Cortex of kidney (tissue), 1 donor: ENCODE measurements at places on chromosomes 1 and 21.

DNA sequence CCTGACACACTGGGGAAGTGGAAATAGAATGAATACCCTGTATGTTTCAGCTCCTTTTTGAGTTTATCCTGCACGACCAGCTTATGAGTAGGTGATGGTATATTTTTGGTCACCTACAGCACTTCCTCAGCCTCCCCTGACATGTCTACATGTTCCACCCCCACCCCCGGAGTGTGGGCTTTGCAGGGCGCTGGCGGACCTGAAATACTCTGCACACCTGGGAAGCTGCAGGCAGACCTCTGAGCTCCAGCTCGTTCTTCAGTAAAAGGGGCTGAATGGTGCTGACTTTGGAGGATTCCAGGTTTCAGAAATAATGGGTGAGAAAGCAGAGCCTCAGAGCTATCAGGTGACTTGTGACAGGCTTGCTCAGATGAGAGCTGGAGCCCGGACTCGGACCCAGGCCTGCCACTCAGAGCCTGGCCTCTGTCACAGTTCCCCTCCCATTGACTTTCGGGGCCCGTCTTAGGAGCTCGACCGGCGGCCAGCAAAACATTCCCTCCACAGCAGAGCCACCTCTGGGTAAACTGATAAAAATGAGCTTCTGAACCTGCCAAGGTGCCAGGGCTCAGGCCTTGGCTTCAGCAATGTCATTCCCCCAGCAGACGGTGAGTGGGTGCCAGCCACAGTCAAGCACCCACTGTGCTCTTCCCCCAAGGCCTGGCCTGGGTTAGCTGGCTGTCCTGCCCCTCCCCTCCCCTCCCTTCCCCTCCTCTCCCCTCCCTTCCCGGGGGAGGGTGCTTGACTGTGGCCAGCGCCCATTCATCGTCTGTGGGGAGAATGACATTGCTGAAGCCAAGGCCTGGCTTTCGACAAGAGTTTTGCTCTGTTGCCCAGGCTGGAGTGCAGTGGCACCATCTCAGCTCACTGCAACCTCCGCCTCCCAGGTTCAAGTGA is 30.1 kb downstream of the DOP1B start:
- no peak for DNase-seq

- no peak for DNase-seq
These were observed 12.2 kb downstream of the FH start for GRCh38 chr1:241507189-241507863.

- DNase-seq: no peak
These were observed 1010.3 kb downstream of the KCNT2 start for GRCh38 chr1:195597891-195598290.

DNA sequence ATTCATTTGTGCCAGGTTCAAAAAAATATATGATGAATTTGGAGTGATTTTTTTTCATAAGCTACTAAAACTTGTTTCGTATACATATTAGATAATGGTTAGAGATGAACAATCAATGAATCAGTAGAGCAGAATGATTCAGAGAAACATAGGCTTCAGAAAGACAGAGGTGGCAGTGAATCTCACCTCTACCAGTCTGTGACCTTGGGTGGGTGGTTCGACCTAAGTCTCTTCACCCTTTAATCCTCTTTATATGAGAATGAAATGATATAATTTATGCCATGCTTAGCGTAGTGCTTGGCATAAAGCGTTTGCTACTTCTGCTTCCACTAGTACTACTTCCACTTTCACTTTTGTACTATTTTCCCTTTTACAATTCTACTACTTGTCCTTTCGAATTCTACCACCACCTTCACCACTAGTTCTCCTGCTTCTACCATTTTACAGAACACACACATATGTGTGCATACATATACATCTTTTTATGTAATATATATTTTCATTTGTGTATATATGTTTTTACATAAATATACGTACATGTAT is 45.1 kb downstream of the FYB2 start:
- DNase-seq: no peak

DNA sequence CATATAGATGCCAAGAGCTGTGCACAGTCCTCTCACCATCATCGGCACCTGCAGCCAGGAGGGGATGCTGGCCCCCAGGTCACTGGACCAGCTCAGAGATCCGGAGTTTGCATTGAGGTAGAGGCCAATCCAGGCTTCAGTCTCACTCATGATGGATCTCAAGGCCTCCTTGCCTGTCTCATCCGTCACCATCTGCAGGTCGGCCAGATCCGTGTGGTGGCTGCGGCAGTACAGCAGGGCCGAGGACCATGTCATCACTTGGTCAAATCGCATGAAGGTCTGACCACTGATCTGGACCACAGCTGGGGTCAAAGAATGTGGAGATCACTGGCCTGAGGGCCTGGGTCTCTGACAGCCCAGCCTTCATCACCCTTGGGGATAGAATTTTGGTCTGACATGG is 6.6 kb downstream of the CLEC20A start:
- no peak for DNase-seq

DNA sequence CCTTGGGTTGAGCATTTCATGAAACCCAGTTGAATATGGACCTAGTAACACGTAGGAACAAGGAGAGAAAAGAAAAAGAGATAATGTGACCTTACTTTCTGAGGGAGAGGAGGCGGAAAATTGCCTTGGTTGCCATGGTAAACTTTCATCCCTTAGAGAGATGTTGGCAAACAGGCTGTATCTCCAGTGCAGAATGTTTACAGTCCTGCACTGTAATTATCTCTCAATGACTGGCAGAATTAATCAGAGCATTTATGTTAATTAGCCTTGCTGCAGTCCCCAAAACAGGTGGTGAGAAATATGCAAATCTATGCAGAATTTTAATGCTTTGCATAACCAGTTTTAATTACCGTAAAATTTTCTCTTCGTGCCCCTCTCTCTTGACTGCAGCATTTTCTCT is 147.3 kb downstream of the CD247 start:
- no peak for DNase-seq

GRCh38 chr1:29825274-29825940 is 589.1 kb downstream of the PTPRU start:
- no peak for DNase-seq

GRCh38 chr1:32981003-32981901 is 16.6 kb upstream of the RNF19B start:
- DNase-seq: no peak

- DNase-seq: no peak
These were observed 14.0 kb downstream of the HSF2BP start for GRCh38 chr21:43645136-43645891.

- DNase-seq: no peak
These were observed 104.8 kb downstream of the NAV1 start for GRCh38 chr1:201643835-201644104.

- DNase-seq: no peak
These were observed 305.4 kb upstream of the RGS18 start for GRCh38 chr1:191852907-191853306.

- DNase-seq: no peak
These were observed 183.5 kb downstream of the ZZZ3 start for GRCh38 chr1:77498918-77499317.
